Stimulated activated CD4-positive, alpha-beta T cell treated with anti-CD3 and anti-CD28 coated beads, Interleukin-2, amount 100 ng/mL, for 4 hours (primary cell): ENCODE measurements at places on chromosomes 1 and 21.

DNA sequence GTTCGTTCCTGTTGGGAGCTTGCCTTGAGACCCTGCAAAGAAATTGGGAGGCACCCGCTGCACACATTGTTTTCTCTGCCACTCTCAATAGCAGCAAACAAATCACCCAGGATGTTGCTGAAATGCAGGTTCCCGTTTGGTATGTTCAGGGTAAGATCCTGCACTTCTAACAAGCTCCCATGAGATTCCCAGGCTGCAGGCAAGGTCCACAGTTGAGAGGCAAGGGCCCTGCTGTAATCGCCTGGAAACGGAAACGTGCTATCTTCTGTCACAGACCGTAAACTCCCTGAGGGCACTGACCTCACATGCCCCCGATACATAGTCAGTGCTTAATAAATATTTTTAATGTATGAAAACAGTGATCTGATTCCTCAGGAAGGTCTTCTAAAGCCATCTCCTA is 37.8 kb downstream of the XCL1 start:
- no peak for DNase-seq

GRCh38 chr21:34986561-34987500 is 62.3 kb downstream of the RUNX1 start:
- peak; percentile 55 for DNase-seq

DNA sequence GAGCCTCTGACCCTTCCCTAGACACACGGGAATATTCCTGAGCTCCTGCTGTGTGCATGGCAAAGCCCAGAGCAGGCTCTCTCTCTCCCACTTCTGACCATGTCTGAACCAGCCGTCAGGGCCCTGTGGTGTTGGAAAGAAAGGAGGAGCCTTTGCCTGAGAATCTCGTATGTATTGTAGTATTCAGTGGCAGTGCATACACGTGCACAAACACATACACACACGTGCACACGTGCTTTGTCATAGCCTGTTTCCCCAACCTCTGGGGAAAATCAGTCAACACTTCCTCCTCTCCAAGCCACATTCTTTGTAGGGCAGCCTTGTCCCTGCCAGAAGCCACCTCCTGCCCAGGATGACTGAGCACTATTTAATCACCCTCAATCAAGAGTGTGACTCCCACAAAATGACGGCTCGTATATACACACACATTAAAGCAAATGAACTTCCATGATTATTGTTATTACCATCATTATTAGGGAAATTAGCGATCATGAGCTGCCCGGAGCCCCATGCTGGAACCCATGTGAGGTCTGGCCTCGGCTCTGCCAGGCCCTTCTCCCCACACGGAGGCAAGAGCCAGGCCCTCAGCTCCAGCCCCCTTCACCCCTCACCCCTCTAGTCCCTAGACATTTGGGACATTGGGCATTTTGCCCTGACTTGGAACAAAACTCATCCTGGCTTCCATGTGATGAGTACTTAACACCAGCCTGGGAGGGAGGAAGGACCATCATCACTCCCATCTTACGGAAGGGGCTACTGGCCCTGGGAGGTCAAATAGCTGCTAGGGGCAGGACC is 331.9 kb downstream of the NPHP4 start:
- no peak for DNase-seq

DNA sequence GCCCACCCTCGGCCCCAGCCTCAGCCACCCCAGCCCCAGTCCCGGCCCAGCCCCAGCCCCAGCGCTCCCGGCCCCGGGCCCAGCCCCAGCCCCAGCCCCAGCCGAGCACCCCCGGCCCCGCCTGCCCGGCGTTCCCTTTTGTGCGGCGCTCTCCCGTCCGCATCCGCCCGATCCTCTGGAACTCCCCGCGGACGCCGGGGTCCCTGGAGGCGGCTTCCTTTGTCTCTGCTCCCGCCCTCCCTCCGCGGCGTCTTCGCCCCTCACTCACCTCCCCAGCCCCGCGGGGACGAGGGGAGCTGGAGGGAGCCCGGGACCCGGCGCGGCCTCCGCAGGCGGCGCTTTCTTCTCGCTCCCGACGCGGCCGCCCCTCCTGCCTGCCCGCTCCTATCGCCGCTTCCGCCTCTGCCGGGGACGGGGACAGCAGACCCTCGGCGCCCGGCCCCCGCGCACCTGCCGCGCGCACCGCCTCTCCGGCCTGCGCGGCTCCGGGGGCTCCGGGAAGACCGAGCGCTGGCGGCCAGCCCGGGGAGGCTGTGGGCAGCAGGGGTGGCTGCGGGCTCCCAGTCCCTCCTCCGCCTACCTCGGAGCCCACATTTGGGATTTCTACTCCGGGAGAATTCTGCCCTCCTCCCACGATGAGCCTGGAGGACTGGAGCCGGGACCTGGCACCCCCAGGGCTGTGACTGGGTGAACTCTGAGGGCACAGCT is 14.0 kb downstream of the AGRN start:
- DNase-seq = no peak

- DNase-seq = no peak
These were observed 34.4 kb downstream of the CAPZB start for GRCh38 chr1:19450811-19451515.

- DNase-seq = no peak
These were observed 86.8 kb upstream of the RAB4A start for GRCh38 chr1:229184066-229184465.

GRCh38 chr1:245880754-245881403 is 626.2 kb downstream of the SMYD3 start:
- DNase-seq = no peak

DNA sequence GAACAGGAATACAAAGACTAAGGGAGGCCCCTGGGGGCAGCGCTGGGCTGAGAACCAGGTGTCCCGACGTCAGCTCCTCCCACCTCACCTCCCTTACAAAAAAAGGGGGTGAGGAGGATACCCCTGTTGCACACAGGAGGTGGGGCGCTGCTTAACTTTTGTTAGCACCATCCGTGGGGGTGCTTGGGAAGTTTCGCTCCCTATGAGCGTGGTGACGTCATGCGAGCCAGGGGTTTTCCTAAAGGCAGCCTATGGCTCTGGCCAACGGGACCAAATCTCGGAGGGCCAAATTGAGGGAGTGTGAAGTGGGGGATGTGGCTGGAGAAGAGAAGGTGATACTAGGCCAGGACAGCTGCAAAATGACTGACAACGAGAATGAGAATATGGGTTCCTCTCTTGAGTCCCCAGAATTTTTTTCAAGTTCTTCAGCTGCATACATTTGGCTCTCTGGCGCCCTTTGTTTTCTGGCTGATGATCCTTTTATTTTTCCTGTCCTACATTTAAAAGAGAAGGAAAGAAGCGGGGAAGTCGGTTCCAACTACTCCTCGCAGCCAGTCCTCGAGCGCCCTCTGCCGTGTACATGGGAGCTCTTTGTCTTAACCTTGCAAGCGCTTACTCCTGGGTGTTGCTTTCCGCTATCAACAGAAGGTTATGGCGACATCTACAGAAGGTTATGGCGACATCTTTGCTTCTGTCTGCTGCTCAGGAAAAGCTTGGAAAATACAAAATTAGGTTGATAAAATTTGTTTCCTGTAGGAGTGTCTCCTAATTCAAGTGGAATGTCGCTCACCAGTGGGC is 48.0 kb upstream of the ZC3H11B start:
- DNase-seq = no peak

GRCh38 chr1:76408303-76408702 is 333.8 kb downstream of the ST6GALNAC3 start:
- DNase-seq = no peak

- DNase-seq = no peak
These were observed 54.4 kb upstream of the BCL10 start for GRCh38 chr1:85330711-85331290.

DNA sequence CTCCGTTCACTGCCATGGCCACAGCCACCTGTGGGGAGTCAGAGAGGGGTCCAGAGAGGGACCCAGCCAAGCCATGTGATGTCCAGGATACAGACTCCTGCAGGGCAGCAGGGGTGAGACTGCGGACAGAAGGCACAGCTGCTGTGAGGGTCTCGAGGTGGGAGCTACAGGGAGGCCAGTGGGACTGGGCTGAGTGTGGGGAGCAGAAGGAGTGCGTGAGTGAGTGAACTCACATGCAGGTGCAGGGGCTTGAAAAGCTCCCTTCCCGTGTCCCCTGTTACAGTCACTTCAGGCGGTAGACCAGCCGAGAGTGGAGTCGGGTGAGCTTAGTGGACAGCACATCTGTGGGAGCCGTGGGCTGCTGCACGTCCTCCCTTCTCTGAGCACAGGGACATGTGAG is 42.4 kb downstream of the S100B start:
- no peak for DNase-seq
